ENCODE measurements at places on chromosomes 12 and 14.

- no peak for DNase-seq
Observed at GRCh38 chr14:77822307-77822706, 22.4 kb downstream of the ADCK1 start.

- peak; percentile 23 for DNase-seq
Observed at GRCh38 chr12:104604070-104604994, 147.6 kb downstream of the CHST11 start.

DNA sequence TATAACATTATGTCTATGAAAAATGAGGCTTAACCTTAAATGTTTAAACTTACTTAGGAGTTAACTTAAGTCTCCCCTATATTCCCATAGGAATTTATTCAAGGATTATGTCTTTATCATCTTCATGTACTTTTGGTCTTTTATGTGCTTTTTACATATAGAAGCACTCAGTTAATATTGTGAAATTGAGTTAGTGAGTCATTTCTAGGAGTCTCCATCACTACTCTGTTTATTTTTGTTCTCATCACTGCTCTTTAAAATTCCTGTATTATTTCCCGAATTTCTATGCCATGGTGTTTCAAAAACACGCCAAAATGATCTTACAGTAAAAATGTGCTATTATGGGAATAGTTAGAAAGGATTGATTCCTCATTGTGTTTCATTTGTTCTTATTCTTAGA is 31.6 kb downstream of the TBC1D15 start:
- DNase-seq, result no peak

GRCh38 chr14:102568115-102568614 is 24.3 kb upstream of the RCOR1 start:
- peak; percentile 90 for DNase-seq

DNA sequence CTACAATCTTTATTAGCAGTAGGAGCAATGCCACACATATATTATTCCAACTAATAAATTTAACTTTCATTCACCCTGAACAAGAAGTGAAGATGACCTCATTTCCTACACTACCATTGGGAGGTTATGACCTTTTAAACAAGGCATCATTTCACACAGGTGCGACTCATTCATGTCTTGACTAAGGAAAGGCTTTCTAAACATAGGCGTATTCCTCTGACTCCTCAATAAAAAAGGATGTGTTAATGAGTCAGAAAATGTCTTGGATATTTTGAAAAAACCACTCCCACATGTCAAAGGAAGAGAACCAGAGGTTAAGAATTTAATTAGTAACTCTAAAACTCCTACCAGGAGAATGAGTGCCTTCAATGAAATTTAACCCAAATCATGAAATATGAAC is 115.2 kb downstream of the PRICKLE1 start:
- no peak for DNase-seq

- DNase-seq, result no peak
Observed at GRCh38 chr12:53939141-53940108, 794 bp downstream of the HOXC13 start.

GRCh38 chr12:68911197-68911718 is 21.7 kb downstream of the CPM start:
- no peak for DNase-seq

DNA sequence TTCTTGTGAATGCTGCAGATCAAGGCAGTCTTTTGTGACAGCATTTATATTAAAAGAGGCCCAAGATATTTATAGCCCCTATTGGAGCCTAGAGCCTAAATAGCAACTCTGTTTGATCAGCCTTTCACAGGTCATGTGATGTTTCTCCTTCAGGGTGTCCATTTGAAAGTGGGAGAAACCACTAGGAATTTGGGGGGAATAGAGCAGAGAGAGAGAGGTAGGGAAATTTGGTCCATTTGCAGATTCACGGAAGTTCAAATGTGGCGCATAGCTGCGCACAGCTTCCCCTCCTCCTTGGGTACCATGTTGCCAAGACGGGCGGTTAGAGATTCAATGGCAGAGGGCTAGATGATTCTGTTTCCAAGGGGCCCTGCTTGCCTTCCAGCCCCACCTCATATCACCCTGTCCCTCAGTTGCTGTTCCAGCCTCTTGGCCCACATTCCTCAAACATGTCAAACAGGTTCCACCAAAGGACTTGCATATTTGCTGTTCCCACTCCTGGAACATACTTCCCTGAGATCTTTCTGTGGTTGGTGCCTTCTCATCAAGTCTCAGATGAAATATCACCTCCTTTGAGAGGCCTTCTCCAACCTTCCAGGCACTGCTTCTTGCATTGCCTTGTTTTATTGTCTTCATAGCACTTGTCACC is 220.8 kb downstream of the CHST11 start:
- DNase-seq, result peak; percentile 51

GRCh38 chr12:3418609-3419390 is 72.2 kb upstream of the PRMT8 start:
- no peak for DNase-seq

DNA sequence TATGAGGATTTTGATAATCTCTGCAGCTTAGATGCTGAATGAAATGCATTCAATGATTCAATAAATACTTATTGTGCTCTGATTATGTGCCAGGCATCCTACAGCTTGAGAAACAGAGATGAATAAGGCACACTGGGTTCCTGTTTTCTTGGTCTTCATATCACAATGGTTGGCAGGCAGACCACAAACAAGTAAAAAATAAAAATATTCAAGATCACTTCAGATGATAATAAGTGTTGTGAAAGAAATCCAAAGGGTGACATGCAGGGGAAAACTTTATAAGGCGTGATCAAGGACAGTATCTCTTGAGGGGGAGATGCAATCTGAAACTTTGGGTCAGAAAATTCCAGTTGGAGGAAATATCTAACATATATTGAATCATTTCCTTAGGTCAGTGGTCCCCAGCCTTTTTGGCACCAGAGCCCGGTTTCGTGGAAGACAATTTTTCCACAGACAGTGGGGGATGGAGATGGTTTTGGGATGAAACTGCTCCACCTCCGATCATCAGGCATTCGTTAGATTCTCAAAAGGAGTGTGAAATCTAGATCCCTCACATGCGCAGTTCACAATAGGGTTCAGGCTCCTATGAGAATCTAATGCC is 73.7 kb upstream of the RAP1B start:
- DNase-seq, result no peak

DNA sequence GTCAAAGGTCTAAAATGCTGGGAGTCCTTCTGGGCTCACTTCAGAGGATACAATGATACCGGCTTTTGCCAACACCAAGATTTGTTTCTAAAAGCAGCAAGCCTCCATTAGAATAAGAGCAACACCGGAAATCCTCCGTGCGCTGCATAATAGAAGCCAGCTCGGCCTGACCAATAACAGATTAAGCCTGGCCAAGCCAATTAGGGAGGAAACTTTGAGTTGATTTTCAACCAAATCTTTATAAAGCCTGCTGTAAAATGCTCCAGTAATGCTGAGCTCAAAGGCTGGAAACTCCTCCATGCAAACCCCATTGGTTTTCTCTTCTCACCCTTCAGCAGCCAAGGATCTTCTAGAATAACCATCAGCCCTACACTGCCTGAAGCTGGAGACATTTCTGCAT is 150.1 kb downstream of the NTF3 start:
- no peak for DNase-seq

Measured in T47D (cell line).